ENCODE measurements at places on chromosomes 6 and 20.

DNA sequence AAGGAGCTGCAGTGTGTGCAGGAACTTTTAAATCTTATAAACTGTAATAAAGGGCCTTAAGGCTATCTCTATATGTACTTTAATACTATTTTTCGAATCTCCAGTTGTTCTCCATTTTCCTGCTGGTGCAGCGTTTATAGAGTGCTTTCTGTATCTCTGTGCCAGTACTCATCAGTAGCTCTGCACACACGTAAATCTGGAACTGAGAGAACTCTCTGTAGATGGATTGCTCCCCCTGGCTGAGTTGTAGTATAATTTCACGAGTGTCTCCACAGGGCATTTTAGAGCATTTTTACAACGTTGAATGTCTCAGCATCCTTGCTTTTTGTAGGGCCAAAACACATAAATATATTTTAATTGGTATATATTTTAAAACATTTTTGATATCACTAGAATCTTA lies 256.5 kb downstream of the TRDN start:
- DNase-seq: peak; percentile 4

DNA sequence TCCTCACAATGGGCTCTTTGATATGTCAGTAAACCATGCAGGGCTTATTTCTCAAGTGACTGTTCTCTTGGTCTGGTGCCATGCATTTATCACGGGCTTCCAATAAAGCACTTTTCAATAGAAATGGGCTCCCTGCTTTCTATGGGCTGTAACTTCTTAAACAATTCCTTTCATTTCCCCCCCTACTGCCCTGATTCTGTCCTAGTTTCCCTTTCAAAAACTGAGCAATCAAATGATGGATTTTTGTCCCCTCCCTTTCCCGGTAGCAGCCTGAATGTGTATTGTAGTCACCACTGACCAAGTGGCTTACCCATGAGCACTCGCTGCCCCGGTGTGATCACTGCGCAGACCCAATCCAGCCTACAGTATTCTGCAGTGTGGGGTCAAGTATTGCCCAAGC lies 13.9 kb downstream of the RPS10 start:
- no peak for DNase-seq

DNA sequence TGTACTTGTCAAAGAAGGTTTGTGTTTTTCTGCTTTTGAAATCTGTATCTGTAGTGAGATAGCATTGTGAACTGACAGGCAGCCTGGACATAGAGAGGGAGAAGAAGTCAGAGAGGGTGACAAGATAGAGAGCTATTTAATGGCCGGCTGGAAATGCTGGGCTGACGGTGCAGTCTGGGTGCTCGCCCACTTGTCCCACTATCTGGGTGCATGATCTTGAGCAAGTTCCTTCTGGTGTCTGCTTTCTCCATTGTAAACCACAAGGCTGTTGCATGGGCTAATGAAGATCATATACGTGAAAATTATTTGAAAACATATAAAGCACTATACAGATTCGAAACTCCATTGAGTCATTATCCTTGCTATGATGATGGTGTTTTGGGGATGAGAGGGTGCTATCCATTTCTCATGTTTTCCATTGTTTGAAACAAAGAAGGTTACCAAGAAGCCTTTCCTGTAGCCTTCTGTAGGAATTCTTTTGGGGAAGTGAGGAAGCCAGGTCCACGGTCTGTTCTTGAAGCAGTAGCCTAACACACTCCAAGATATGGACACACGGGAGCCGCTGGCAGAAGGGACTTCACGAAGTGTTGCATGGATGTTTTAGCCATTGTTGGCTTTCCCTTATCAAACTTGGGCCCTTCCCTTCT lies 18.4 kb downstream of the CD83 start:
- DNase-seq: no peak

DNA sequence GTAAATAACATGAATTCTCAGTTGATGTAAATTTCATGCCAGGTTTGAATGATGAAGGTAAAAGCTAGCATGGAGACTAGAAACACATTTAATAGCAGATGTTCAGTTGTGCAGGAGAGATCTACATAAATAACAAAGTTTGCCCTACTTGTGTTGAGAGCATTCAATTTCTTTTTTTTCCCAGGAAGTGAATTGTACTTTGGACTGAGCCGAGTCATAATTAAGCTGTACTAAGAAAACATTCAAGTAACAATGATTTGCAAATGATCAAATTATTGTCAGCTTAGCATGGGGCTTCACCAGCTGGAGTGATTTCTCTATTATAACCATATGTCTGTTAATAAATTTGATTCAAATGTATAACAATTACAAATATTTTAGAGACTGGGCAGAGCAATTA lies 893.5 kb upstream of the MAP3K7 start:
- no peak for DNase-seq

DNA sequence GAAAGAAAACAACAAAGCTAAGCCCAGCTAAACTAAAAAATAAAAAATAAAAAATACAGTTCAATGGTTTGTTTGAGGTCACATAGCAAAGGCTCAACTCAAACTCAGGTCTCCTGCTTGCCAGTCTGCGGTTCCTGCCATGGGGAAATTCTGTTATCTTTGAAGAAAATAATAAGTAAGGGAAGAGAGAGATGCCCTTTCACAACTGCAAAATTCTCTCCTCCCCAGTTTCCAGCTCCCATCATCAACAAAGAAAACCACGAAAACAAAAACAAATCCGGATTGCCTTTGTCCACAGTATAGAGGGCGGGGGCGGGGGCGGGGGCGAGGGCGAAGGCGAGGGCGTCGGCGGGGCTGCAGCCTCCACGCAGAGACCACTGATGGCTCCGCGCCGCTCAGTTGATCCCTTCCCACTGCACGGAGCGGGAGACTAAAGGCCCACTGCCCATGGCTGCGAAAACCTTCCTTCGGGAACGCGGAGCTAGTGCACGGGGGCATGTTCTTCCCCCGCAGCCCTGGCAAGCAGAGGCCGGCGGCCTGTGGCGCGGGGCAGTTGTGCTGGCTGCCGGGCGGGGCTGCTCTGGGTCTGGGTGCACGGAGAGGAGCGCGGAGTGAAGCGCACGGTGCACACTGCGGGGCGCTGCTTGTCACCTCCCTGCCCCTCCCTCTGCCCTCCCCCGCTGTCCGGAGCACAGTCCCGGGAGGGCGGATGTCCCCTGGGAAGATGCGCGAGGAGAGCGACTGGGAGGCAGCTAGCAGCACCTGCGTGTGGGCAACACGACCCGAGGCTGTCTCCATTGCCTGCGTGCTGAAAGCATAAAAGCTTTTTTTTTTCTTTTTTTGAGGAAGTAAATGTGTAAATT lies 54.1 kb upstream of the TPD52L1 start:
- peak; percentile 81 for DNase-seq

GRCh38 chr6:11460837-11461661 lies 76.5 kb upstream of the TMEM170B start:
- no peak for DNase-seq

- DNase-seq: no peak
These were observed 243.4 kb downstream of the TRDN start for GRCh38 chr6:123393331-123393730.

DNA sequence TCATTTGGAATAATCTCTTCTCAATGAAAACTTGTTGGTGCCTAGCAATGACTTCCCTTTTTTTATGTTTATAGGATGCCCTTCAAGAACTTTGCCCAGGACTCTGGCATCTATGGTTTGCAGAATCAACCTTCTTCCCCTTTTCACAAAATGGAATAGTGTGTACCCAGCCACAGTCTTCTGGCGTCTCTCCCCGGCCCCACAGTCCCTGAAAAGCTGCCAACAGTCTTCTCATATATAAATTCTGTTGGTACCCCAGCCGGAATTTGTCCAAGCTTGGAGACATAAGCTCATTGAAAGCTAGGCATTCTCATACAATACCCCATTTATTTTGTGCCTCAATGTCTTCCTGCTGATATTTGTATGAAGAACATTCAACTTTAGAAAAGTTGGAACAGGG lies 26.4 kb upstream of the MCM3 start:
- no peak for DNase-seq

DNA sequence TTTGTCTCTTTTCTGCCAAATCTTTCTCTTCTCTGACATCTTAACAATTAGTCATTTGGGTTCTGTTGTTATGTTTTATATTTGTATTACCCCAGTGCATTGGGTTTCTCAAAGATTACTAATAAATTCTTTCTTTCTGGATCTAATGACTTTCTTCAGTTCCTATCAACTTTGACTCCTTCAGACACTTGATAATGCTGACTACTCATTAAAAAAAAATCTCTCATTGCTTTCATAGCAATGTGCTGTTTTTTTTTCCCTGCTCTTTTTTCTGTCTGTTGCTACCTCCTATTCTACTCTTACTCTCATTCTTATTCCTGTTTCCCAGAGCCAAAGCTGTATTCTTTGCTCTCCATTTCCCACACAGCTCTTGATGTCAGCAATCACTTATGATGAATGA lies 81.3 kb upstream of the MAP3K7 start:
- no peak for DNase-seq

- DNase-seq: no peak
These were observed 93.3 kb downstream of the EDN1 start for GRCh38 chr6:12383448-12383847.

- peak; percentile 14 for DNase-seq
These were observed 278.5 kb upstream of the MAN1A1 start for GRCh38 chr6:119627908-119628669.

DNA sequence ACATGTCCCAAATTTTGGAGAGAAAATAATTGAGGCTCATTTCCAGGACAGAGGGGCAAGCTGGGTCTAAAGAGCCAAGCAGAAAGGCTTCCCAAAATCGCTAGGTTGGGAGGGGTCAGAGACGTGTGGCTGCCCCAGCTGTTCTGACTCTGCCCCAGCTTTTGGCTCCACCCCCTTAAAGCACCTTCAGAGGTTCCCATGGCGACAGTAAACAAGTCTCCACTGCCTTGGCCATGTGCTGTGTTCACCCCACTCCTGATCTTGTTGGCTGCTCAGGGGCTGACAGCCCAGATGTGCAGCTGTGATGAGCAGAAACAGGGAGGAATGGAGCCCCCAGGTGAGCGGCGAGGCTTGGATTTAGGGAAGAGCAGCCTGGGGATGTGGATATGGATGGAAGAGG lies 72.8 kb upstream of the SPTLC3 start:
- no peak for DNase-seq

GRCh38 chr6:107444277-107444676 lies 15.1 kb downstream of the PDSS2 start:
- DNase-seq: no peak

GRCh38 chr6:170160628-170161611 lies 130.0 kb downstream of the DLL1 start:
- peak; percentile 77 for DNase-seq

DNA sequence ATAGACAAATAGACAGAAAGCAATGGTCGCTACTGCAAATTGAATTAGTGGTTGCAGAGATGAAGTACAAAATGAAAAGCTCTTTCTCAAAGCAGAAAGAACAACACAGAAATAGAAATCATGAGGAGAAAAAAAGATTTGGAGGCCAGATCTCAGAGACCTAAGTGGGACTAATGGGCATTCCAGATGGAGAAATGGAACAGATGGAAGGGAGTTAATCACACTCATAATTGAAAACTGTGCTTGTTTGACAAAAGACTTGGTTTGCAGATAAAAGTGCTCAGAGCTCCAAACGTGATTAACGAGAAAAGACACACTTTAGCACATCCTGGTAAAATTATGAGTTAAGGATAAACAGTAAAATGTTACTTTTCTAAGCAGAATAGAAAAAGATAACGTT lies 58.1 kb upstream of the SNRPB2 start:
- no peak for DNase-seq

- peak; percentile 89 for DNase-seq
These were observed 15.2 kb upstream of the MRPS18A start for GRCh38 chr6:43702534-43703440.

- no peak for DNase-seq
These were observed 644.1 kb upstream of the CITED2 start for GRCh38 chr6:140018588-140018987.

GRCh38 chr6:139380168-139380567 lies 5.7 kb upstream of the CITED2 start:
- DNase-seq: no peak

GRCh38 chr6:6696867-6697531 lies 108.5 kb downstream of the LY86 start:
- DNase-seq: peak; percentile 79

GRCh38 chr6:14499841-14500240 lies 382.3 kb downstream of the CD83 start:
- no peak for DNase-seq

DNA sequence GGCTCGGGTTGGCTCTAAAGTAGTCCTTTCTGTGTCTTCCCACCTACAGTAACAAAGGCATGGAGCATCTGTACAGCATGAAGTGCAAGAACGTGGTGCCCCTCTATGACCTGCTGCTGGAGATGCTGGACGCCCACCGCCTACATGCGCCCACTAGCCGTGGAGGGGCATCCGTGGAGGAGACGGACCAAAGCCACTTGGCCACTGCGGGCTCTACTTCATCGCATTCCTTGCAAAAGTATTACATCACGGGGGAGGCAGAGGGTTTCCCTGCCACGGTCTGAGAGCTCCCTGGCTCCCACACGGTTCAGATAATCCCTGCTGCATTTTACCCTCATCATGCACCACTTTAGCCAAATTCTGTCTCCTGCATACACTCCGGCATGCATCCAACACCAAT lies 291.2 kb downstream of the ESR1 start:
- no peak for DNase-seq

- no peak for DNase-seq
These were observed 135.1 kb downstream of the TBXT start for GRCh38 chr6:166032366-166033200.

DNA sequence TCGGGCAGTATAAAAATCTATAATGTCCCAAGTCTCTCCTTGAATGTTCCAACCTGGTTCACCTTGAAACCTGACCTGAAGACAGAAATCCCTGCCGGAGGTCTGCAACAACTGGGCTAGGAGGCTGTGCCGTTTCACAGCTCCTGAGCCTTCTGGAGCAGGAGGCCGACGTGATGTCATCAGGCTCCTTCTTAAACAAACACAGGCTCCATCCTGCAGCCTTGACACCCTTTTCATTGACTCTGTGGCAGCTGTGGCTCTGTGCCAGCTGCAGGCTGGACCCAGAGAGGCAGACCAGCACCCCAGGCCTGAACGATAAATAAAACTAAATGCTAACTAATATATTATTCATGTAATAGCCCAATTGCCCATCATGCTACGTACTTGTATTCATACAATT lies 483.9 kb downstream of the CD83 start:
- DNase-seq: no peak

GRCh38 chr6:82878812-82879211 lies 186.8 kb downstream of the UBE3D start:
- no peak for DNase-seq

GRCh38 chr6:157518397-157519250 lies 137.6 kb downstream of the ZDHHC14 start:
- DNase-seq: no peak

GRCh38 chr6:35216851-35217811 lies 3.4 kb downstream of the SCUBE3 start:
- peak; percentile 79 for DNase-seq
